ENCODE measurements at places on chromosomes 3 and 15.

DNA sequence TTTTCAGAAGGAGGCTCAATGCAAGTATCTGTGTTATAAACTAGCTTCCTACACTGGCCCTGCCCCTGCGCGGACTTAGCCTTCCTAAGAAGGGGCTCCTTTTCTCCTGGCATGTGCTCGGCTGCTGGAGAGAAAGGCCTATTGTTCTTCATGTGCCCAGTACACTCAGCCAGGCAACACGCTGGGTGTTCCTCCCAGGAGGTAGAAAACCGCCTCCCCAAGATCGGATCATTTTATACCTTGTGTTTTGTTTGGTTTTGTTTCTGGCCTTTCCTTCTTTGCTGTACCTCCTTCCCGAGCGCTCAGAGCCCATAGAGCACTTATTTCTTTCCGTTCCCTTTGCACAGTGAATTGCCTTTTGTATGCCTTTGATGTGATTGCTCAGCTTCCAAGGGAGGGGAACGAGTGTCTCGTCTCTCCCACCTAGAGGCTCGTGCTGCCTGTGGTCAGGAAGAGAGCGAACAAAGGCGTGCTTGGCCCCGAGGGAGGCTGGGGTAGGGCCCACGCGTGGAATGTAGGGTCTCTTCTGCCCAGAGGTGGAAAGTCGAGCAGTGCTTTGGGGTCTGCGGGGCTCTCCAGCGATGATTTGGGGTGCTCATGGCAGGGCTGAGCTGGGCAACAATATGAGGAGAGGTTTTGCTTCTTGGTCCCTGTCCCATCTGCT lies 30.0 kb downstream of the CCNL1 start:
- no peak for DNase-seq

DNA sequence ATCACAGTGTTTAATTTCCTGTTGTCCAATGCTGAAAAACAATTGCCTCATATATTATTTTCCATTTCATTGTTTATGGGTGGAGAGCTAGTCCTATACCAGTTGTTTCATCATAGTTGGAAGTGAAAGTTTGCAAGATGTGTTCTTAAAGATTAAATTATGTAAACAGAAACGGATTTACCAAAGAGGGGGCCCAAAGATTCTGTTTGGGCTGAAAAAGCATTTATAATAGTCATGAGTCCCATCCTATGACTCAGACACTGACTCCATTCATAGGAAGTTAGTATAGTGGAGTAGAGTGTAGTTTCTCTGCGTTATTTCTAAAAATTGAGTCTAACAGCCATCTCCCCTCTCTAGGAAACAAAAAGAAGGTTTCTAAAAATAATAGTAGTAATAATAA lies 24.3 kb downstream of the NFKBIZ start:
- DNase-seq = no peak

DNA sequence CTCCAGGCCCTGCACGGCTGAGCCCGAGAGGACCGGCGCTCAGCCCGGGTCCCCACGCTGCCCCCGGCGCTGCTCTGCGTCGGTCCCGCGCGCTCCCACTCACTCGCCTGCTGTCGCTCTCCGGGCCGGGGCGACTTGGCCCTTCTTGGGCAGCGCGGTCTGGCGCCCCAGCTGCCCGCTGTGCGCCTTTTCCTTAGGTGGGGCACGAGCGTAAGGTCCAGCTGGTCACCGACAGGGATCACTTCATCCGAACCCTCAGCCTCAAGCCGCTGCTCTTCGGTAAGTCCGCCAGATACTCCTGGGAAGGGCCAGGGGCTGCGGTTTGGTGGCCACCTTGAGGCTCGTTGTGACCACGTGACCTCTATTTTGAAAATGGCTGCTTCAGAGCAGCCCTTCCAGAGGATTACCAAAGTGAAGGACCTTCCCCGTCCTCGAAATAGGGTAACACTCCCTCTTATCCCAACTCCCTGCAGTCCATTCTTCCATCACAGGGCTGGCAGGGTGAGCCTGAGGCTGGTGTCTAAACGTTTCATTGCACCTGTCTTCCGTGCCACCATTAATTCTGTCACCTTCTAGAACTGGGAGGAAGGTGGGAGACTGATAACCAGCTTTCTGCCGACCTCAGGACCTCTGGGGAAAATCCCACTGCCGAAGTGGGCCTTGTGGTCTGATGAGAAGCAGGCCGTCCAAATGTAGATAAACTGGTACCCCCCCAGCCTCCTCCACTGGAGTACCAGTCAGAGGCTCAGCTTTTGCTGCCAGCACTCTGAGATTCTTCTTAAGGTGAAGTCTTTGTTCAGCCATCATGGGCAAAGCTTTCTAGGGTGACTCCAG lies 812 bp downstream of the P4HTM start:
- DNase-seq = no peak

GRCh38 chr3:50639055-50639494 lies 22.1 kb downstream of the MAPKAPK3 start:
- DNase-seq = no peak

DNA sequence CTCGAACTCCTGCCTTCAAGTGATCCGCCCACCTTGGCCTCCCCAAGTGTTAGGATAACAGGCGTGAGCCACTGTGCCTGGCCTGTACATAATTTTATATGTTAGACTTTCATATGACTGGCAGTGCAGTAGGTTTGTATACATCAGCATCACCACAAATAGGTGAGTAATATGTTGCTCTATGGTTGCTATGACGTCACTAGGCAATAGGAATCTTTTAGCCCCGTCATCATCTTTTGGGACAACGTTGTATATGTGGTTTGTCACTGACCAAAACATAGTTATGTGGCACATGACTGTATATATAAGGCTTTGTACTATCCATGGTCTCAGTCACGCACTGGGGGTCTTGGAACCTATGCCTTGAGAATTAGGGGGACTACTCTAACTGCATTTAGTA lies 17.0 kb upstream of the DNAJC19 start:
- DNase-seq = no peak

DNA sequence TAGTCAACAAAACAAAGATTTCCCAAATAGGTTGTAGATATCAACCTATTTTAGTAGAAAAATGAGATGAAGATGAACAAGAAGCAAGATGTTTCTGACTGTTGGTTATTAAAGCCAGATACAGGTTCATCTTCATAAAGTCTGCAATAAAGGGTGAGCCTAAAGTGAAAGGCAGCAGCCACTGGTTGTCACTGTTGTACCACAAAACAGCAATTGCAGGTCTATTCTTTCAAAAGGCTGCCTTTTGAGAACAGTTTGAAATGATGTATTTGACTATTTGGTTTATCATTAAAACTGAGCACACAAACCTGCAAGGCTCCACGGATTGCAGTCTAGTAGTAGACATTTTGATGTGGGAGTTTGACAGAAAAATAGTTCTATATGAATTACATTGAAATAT lies 543.4 kb downstream of the GBE1 start:
- peak; percentile 22 for DNase-seq

DNA sequence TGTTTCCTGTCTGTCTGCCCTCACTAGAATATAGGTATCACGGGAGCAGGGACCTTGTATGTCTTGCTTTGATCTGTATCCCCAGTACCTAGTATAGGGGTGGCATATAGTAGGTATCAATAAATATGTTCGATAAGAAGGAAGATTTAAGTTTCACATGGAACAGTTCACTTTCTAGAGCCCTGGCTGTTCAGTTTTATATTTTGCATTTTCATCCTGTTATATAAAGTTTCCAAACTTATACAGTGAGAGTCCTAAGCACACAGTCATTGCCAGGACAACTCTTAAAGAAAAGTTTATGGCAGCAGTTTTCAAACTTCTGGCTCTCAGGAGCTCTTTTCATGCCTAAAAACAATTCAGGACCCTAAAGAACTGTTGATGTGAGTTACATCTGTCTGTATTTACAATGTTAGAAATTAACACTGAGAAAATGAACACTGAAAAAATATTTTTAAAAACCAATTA lies 13.4 kb downstream of the ITPR1 start:
- no peak for DNase-seq

DNA sequence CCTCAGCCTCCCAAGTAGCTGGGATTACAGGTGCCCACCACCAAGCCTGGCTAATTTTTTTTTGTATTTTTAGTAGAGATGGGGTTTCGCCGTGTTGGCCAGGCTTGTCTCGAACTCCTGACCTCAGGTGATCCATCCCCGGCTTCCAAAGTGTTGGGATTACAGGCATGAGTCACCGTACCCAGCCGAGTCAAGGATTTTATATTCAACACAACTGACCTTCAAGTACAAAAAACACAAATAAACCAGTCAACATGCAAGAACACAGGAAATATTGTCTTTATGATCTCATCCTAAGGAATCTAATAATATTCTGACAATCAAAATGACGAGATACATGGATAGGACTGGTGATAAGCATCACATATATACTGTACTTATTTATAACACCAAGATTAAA lies 37.9 kb downstream of the TJP1 start:
- no peak for DNase-seq

DNA sequence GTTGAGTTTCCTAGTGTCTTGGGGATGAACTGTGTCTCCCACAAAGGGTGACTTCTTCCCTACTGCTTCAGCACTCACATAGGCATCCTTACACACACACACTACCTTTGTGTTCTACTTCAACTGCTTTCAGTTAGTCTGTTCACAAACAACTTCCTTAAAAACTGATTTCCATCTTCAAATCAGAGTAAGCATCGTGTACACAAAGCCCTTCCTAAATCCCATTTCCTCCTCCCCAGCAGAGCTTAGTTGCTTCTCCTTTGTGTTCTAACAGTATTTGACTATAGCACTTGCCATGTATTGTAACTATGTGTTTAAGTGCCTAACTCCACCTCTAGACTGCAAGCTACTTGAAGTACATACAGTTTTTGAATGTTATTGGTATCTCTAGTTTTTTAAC lies 71.7 kb downstream of the TNIK start:
- DNase-seq = no peak

GRCh38 chr15:40859206-40859851 lies 14.7 kb downstream of the RHOV start:
- peak; percentile 90 for DNase-seq

DNA sequence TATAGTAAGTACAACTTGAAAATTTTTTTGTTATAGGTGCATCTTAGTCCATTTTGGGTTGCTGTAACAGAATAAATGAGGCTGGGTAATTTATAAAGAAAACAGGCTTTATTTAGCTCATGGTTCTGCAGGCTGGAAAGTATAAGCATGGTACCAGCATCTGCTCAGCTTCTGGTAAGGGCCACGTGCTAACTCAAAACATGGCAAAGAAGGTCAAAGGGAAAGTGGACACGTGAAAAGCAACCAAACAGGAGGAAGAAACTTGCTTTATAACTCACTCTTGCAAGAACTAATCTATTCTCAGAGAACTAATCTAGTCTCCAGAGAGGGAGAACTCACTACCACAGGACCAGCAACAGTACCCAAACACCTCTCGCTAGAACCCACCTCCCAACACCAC lies 9.1 kb downstream of the HDGFL3 start:
- no peak for DNase-seq

DNA sequence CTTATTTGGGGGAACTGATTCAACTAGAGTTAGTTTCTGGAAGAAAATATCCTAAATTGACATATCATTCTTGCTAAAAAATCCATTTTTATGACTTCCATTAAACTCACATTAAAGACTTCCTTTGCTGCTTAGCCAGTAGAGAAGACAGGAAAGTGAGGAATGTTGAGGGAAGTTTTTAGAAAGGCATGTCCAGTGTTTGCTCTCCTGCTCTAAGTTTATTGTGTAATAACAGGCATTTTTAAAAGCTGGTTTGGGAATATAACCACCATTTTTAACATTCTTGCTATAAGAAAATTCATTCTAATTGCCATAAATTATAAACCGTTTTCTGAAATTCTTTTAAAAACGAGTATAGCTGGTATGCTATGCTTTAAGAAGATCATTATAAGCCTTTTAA lies 428.0 kb downstream of the RAP2B start:
- no peak for DNase-seq

GRCh38 chr15:94312946-94313345 lies 81.6 kb downstream of the MCTP2 start:
- DNase-seq = no peak

GRCh38 chr3:77707281-77707680 lies 667.4 kb downstream of the ROBO2 start:
- DNase-seq = peak; percentile 59
